Hindlimb muscle (tissue), 1 donor: ENCODE measurements at places on chromosomes 12 and 14. TPM values are rescaled to one million over a fixed set of nuclear protein-coding genes. Genes with fewer than 3 reads are reported as not detected.

- no peak for DNase-seq
These were observed 1.4 kb downstream of the CCDC177 start for GRCh38 chr14:69573205-69573830.

DNA sequence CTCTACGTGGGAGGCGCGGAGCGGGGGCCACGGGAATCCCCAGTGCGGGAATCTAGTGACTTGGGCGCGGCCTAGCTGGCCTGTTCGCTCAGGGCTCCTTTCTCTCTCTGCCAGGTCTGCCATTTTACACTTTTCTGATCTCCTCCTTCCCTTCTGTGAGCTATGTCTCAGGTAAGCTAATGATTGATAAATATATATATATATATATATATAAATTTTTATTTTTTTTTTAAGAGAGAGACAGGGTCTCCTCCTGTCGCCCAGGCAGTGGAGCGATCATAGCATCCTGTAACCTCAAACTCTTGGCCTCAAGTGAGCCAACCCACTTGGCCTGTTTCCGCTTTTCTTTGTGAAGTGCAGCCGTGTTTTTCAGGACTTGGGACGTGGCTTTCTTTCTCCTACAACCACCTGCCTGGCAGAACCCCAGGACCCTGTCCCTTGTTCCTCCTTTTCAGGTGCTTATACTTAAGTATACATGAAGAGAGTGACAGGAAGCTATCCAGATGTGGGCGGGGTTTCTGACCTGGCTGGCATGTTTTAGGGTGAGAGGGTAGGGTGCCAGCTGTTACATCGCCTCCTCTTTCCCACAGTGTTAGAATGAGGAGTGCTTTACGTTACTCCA lies 547 bp downstream of the ZNF140 start:
- peak; percentile 11 for DNase-seq

The TTC9 gene
- polyA plus RNA-seq = 8.1 TPM

The SYNDIG1L gene
- not detected for polyA plus RNA-seq

DNA sequence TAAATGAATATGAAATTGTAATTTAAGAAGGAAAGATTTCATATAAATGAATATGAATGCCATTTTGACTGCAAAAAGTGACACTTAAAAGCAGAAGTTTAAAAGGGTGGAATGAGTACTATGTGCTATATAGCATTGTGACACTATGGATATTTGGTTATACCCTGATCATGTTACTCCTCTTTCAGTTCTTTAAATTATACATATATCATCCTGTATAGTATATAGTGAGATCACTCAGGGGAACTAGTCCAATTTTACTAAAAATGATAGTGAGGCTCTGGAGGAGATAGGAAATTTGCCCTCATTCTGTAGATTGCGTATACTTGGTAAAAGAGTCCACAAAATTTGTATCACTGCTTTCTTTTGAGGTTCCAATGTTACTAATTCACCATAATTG lies 155.7 kb upstream of the BTG1 start:
- no peak for DNase-seq

- DNase-seq = no peak
These were observed 75.3 kb upstream of the MGAT4C start for GRCh38 chr12:86331457-86331856.

DNA sequence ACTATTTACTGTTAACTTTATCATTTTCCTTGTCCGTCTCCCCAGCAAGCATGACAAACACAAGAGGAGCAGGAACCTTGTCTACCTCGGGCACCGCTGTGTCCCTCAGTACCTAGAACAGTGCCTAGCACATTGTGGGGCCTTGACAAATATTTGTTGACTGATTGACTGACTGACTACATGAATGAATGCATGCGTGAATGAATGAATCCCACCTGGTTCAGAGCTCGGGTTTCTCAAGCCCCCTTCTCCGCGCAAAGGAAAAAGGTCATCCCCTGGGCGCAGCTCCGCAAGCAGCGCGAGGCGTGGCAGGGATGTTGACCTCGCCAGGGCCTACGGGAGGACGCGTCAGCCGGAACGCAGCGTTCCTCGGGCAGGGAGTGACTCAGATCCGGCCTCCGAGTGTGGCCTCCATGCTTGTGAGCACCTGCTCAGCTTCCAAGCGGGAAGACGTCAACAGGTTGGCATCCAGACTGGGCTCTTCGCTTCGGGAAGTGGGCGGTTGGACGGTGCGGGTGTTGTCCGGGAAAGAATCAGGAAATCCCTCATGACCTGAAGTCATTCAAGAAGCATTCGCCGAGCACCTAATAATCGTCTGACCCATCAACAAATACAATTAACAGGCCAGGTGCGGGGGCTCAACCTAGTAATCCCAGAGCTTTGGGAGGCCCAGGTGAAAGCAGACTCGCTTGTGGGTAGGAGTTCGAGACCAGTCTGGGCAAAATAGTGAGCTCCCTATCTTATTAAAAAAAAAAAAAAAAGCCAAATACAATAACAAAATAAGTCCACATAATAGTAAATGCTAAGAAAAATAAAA lies 13.9 kb upstream of the UBC start:
- peak; percentile 61 for DNase-seq

DNA sequence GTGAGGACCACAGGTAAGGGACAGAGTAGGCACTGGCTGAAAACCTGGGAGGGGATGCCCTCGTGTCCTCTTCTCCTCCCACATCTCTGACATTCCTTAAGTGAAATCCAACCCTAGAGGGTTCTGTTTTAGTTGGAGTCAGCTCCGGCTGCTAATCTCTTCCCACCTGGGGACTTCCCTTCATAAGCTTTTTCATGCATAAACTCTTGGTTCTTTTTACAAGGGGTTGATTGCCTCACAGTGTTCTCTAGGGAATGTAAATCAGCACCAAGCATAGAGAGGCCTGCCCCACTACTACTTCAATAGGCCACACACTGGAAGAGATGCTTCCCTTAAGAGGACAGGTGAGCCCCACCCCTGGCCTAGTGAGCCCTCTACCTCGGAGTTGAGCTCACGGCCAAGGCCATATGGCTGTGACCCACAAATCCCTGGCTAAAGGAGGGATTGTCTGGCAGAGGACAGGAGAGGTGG lies 3.2 kb upstream of the SYNDIG1L start:
- DNase-seq = no peak

GRCh38 chr12:131038961-131039950 lies 85.5 kb downstream of the ADGRD1 start:
- no peak for DNase-seq

The CMKLR1 gene
- polyA plus RNA-seq = 4.5 TPM

The MAGOHB gene
- polyA plus RNA-seq = 16.5 TPM

GRCh38 chr12:46554460-46554859 lies 181.9 kb upstream of the SLC38A2 start:
- DNase-seq = no peak

DNA sequence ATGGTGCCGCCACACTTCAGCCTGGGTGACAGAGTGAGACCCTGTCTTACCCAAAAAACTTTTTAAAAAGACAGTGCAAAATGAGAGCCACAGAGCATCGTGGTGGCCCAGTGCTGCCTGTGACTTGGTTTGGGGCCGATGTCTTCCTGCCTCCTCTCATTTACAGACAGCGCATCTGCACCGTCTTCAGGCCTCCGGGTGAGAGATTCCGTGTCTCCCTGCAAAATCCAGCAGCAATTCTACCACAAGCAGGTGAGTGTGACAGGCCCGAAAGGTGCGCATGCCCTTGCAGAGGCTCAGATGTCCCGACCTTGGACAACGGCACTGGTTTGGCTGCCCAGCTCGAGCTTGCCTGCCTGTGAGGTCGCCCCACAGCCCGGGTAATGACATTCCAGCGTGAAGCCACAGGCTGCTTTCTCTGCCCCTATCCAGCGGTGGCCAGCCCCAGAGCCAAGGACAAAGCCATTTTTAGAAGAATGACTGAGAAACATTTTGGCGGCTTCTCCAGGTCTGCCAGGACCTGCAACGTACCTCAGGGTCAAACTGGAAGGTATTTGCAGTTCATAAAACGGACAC lies 70.3 kb upstream of the RFLNA start:
- no peak for DNase-seq

The P2RX2 gene
- not detected for polyA plus RNA-seq

DNA sequence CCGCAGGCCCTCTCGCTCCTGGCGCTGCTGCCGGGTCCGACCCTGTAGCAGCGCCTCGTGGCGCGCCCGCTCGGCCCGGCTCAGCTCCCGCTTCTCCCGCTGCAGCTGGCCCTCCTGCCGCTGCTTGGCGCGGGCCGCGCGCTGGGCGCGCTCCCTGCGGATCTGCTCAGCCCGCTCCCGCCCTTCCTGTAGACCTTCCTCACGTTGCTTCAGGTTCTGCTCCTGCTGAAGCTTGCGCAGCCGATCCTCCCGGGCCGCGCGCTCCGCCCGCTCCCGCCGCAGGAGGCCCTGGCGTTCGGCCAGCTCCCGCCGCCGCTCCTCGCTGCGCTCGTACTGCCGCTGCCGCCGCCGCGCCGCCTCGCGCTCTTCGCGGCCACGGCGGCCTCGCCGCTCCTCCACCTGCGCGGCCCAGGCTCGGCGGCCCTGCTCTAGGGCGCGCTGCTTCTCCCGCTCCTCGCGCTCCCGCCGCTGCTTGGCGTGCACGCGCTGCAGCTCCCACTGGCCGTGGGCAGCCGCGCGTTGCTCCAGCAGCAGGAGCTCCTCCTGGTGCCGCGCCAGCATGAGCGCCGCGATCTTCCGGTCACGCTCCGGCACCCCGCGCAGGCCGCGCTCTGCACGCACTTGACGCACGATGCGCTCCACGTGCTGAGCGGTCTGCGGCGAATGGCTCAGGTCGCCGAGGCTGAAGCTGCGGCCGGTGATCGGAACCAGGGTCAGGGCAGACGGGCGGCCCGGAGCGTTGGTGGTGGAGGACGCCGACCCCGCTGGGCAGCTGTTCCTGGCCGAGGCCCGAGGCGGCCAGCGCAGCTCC lies 2.4 kb downstream of the CCDC177 start:
- peak; percentile 43 for DNase-seq

DNA sequence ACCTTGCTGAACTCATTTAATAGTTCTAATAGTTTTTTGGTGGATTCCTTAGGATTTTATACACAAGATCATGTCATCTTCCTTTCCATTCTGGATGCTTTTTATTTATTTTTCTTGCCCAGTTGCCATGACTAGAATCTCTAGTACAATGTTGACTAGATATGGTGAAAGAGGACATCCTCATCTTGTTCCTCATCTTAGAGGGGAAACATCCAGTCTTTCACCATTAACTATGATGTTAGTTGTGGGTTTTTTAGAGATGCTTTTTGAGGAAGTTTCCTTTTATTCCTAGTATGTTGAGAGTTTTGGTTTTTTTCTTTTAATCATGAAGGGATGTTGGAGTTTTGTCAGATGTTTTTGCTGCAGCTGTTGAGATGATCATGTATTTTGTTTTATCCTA lies 8.7 kb downstream of the ANKRD13A start:
- DNase-seq = no peak

DNA sequence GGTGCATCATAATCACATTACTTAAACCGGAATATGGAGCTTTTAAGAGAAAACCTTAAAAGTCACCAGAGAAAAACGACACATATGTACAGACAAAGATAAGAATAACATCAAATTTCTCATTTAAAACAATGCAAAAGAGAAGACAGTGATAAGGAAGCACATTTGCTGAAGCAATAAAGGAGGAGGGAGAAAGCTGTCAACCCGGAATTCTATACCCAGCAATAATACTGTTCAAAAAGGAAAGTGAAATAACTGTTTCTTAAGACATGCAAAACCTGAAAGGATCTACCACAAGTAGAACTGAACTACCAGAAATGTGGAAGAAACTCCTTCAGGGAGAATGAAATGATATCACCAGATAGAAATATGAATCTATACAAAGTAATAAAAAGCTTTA lies 15.4 kb downstream of the SLC6A13 start:
- no peak for DNase-seq

DNA sequence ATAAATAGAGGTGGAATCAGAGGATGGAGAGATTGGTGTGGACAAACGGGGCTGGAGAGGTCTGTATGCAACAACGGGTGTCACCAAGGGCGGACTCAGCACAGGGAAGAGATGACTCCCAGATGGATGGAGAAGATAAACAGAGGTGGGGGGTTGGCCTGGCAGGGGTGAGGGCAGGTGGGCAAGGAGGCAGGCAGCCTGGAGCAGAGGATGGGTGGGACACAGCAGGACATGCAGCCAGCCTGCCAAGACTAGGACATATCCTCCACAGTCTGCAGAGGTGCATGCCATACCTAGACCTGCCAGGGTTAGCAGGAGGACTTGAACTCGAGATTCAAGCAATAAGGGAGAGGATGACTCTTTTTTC lies 56.2 kb downstream of the TTC7B start:
- no peak for DNase-seq

- no peak for DNase-seq
These were observed 25.3 kb downstream of the HRK start for GRCh38 chr12:116855744-116856470.

The ERBB3 gene
- 212 TPM for polyA plus RNA-seq

The SYCP3 gene
- 0.41 TPM for polyA plus RNA-seq

DNA sequence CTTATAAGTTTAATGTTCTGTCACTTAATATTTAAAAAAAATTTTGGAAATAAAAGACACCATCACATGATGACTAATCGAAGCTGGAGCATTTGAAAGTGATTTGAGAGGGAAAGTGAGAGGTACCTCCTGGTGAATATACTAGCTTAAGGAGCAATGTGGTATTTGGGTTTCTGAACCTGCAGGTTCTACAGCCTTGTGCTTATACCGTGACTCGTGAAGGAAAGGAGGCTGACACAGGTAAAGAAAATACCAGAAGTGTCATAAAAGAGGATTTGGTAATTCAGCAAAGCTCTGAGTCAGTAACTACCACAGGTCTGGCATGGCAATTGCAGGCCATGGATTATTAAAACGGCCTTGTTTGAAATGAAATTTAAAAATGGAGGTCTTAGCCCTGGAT lies 151.0 kb downstream of the SLC38A4 start:
- no peak for DNase-seq

The TAS2R13 gene
- not detected for polyA plus RNA-seq

- no peak for DNase-seq
These were observed 152.2 kb downstream of the CHST11 start for GRCh38 chr12:104608998-104609397.

DNA sequence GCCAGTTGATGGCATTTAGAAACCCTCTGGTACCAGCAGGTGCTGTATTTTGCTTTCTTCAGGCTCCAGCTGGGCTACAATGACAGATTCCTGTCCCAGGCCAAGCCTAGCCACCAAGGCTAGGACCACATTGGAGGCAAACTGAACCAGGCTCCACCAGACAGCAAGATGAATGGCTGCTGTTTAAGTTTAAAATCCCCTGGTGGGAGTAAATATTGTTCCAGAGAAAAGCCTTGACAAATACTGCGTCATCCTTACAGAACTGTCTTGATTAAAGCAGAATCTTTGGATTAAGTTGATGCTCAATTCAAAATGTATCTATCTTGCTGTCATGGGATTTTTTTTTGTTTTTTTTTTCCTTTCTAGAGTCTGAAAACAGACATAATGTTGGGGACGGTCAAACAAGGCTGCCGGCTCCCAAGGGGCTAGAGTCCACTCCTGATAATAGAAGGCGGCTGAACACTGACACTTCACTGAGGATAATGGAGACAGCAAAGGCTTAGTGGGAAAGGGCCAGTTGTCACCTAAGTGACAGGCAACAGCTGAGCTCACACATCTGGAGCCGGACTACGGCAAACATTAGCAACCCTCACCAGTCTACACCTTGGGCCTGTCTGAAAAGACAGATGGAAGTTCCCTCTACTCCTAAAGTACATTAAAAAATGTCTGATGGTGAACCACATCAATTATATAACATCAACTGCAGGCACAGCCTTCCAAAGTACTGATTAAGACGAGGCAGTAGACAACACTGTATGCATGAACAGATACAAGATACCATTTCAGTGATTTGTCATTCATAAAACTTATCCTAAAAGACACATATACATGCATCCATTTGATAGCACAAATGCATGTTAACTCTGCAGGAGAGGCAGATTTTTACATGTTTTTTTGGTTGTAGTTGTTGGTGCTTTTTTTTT lies 1.7 kb downstream of the PRICKLE1 start:
- DNase-seq = no peak

The OTX2 gene
- not detected for polyA plus RNA-seq

The REP15 gene
- 1.4 TPM for polyA plus RNA-seq
